Fibroblast of skin of back (primary cell): ENCODE measurements at places on chromosomes 1 and 21.

DNA sequence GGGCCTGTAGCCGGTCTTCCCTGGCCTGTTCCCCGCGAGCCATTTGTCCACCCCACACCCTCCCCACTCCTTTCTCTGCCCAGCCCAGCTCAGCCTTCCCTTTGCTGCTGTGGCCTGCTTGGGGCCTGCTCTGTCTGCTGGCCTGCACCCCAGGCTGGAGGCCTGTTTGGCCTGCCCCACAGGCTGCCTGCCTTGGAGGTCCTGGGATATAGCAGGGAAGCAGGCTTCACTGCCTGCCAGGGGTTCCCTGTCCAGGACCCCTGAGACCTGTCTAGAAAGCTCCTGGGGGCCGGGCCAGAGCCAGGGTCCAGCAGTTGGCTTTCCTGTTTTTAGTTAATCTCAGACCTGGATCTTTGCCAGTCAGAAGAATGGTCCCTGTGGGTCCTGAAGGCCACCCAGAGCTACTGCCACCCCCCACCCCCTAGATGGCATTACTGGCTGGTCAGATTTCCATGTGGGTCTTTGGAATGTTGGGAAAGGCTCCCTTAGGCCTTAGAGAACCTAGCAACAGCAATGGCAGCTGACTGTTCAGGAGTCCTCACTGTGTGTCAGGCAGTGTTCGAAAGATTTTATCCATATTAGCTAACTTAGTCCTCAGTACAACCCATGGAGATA lies 7.7 kb downstream of the ZNF362 start:
- no peak for DNase-seq

DNA sequence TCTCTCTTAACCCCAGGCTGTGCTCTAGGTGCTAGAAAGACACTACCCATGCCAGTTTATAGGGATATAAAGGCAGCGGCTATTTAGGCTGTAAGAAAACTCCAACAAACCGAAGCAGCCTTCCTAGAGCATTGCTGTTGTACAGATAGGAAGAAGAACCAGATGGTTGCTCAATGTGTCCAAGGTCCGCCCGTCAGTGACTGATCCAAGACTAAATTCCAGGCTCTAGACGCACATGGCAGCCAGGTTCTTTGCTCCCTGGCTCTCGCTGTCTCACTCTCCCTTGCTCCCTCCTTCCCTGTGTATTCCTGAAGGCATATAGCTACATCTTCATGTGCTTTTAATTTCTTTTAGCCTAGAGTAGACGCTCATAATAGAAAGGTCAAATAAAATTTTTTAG lies 303.4 kb downstream of the KIF26B start:
- DNase-seq, result no peak

DNA sequence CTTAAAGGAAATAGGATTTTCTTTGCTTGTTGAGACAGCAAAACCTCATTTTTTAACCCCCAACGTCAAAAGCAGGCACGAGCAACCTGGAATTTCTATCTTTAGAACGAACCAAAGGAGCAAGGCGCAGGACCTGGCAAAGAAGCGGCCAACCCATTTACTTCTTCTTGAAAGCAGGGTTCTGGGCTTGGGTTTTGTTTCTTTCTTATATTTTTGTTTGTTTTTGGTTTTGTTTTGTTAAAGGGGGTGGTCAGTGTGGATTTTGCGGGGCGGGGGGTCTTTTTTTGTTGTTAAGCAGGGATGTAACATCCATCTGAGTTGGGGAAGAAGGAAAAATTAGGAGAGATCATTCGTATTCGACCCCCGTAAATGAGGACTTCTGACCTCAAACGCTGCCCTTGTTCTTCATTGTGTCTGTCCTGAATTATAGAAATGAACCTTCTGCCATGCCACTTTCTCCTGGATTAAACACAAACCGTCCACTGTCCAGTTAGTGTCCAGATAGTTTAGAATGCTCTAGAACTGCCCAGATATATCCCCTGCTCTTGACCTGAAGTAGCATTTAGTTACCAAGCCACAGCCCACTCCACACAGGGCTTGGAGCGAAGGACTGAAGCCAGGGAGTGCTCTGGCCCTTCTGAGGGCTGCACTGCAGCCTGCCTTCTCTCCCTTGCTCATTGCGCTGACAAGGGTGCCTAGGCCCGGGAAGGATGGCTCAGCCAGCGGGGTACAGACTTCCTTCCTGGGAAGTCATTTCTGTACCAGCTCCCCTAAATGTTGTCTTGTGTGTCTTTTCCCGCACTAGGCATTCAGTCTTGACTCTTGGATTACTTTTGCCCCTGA lies 909 bp upstream of the APP start:
- no peak for DNase-seq

DNA sequence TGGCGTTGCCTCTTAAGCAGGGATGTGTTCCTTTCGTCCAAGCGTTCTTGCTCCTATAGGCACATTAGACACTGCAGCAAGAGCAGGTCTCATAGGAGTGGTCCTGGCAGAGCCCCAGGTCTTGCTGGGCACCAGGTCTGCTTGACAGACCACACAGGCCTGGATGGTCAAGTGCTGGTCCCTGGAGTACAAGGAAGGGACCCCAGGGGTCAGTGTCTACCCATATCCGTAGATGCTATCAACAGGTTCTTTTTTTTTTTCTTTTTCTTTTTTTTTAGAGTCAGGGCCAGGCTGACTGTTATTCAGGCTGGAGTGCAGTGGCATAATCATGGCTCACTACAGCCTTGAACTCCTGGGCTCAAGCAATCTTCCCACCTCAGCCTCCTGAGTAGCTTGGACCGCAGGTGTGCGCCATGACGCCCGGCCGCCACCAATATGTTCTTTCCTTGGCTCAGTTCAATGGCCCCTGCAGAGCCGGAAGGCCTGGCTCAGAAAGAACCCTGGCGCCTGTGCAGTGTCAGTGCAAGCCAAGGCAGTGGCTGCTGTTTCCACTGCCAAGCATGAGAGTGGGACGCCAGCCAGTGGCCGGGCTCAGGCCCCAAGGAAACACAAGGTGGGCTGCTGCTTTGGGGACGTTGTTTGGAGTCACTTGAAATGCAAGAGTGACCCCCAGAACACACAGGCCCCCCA lies 10.0 kb upstream of the TNFRSF8 start:
- DNase-seq, result no peak

DNA sequence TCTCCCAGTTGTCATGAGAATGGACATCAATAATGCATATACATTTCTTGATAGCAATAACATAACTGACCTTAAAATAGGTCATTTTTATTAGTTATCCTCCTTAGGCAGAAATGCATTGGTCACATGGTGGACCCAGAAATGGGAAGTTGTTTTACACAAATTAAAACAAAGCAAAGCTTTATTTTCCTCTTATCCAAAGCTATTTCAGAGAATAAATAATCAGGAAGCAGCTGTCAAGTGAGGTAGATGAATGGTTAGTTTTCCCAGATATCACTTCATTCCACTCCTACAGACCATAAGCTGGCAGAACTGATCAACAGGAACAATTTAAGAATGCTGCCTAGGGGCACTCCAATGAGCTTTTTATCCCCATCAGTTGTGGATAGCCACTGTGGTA lies 16.0 kb upstream of the OLIG1 start:
- DNase-seq, result no peak

- peak; percentile 94 for DNase-seq
These were observed 316.9 kb downstream of the VAV3 start for GRCh38 chr1:107648071-107648470.

GRCh38 chr1:50497007-50497406 lies 73.8 kb upstream of the DMRTA2 start:
- DNase-seq, result no peak

DNA sequence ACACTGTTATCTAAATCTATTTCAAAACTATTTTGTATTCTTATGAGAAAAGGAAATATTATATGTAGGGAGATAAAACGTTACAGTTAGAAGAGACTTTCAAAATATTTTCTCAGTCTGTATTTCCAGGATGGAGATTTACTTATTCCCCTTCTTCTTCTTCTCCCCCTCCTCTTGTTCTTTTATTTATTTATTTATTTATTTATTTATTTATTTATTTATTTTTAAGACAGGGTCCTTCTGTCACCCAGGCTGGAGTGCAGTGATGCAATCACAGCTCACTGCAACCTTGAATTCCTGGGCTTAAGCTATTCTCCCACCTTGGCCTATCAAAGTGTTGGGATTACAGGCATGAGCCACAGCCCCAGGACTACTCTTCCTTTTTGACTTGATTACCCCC lies 2.8 kb upstream of the RPF1 start:
- DNase-seq, result no peak

DNA sequence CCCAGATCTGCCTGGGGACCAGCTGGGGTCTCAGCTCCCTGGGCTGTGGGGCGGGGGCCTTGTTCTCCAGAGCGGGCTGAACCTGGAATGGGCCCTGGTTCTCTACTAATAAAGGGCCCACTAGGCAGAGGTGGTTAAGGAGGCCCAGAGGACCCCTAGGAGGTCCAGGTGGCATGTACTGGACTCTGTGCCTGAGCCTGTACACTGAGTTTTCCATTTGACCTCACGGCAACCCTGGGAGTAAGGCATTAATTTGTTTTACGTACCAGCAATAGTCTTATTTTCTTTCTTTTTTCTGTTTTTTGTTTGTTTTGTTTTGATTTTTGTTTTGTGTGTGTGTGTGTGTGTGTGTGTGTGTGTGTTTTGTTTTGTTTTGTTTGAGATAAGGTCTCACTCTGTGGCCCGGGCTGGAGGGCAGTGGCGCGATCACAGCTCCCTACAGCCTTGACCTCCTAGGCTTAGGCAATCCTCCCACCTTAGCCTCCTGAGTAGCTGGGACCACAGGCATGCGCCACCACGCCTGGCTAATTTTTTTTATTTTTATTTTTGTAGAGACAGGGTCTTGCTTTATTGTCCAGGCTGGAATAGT lies 19.6 kb upstream of the FAM131C start:
- DNase-seq, result no peak

GRCh38 chr21:39048064-39048463 lies 135.2 kb downstream of the PSMG1 start:
- peak; percentile 34 for DNase-seq

- DNase-seq, result no peak
These were observed 87.1 kb downstream of the NDUFS5 start for GRCh38 chr1:39113109-39113743.

GRCh38 chr21:42524341-42525028 lies 10.8 kb downstream of the SLC37A1 start:
- DNase-seq, result peak; percentile 38

DNA sequence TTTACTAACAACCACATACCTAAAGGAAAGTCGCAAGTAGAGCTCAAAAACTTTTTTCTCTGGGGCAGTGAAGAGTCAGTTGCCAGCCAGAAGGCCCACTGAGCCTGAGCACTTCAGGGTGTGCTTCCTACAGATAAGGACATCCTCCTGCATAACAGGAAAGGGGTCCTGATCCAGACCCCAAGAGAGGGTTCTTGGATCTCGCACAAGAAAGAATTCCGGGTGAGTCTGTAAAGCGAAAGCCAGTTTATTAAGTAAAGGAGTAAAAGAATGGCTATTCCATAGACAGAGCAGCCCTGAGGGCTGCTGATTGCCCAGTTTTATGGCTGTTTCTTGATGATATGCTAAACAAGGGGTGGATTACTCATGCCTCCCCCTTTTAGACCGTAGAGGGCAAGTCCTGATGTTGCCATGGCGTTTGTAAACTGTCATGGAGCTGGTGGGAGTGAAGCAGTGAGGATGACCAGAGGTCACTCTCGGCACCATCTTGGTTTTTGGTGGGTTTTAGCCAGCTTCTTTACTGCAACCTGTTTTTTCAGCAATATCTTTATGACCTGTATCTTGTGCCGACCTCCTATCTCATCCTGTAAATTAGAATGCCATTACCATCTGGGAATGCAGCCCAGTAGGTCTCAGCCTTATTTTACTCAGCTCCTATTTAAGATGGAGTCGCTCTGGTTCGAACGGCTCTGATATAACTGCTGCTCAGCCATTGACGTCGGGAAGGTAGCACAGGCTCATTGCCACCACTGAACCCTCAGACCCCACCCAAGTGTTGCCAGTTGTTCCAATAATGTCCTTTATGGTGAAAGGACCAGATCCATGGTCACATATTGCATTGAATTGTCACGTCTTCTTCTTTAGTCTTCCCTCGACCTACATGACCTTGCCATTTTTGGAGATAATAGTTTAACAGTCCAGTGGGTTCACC lies 96.6 kb upstream of the ERRFI1 start:
- peak; percentile 25 for DNase-seq

GRCh38 chr1:7186382-7187111 lies 401.3 kb downstream of the CAMTA1 start:
- no peak for DNase-seq

DNA sequence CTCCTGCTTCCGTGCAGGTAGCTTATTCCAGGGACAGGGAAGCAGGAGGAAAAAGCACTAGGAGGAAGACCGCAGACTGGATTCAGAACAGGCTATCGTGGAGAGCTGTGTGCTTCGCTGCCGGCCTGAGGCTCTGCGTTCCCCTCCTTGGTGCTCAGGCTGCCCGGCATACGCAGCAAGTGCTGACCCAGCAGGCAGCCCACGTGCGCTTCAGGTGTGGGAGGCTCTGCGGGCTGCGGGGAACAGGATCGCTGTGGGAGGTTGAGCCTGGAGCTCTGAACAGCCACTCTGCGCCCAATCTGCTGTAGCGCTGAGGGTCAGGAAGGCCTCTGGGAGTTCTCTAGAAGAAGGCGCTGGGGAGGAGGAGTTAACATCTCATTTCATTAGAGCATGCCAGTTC lies 27.9 kb downstream of the DOP1B start:
- no peak for DNase-seq

GRCh38 chr21:14448784-14449183 lies 65.8 kb upstream of the HSPA13 start:
- no peak for DNase-seq

DNA sequence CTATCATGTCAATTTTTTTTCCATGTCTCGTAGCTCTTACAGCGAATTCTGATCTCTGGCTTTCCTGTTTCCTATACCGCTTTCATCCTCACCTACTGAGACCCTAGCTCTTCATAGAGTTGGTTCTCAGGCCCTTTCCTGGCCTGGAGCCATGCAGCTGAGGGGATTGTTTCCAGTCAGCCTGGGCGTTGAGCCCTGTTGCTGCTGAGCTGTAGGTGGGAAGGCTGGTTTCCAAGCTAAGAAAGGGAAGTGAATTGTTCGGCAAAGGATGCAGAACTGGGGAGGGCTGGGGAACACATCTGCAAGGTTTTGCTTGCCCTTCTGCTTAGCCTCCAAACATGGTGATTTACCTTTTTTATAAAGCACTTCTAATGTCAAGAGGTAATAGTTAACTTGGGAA lies 41.5 kb downstream of the SPATA46 start:
- DNase-seq, result no peak

GRCh38 chr1:84291882-84292655 lies 9.4 kb upstream of the SAMD13 start:
- no peak for DNase-seq

DNA sequence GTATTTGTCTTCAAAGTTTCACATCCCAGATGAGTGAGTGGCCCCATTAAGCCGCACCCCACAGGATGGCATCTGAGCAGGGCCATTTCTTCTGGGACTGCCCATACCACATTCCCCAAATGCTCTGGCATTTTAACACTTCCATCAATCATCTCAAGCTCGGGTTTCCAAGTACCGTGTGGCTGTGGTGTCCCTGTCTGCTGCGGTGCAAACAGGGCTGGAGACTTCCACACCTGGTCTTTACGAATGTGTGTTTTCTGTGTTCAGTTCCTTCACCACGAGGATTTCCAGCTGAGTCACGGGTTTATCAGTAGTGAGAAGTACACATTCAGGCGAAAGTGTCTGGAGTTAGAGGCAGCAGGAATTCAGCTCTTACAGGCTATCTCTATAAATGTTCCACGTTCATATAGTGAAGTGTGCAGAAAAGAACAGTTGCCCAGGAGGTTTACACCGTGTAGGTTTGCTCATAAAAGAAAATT lies 195.2 kb downstream of the RHOU start:
- no peak for DNase-seq

- DNase-seq, result no peak
These were observed 7.0 kb downstream of the OMA1 start for GRCh38 chr1:58539553-58539952.
